A549 (cell line): ENCODE measurements at places on chromosomes 12 and 14.

GRCh38 chr12:72432037-72432604 is 160.0 kb downstream of the TRHDE start:
- no peak for DNase-seq

DNA sequence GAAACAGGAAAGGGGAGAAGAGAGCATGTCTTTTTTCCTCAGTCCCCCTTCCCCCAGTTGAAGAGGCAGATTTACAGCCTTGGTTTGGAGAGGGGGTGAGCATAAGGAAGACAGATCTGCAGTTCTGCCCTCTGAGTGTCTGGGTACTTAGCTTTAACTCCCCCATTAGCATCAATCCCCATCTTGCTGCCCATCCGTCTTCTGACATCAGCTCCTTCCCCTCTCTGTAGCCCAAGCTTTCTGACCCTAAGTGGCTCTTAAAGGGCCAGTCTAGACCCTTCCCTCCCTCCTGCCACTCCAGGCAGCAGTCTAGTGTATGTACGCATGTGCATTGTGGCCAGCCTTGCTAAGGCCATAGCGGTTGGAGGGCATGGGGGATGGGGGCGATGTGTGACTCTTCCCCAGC is 7.3 kb downstream of the GPR84 start:
- DNase-seq, result no peak

GRCh38 chr14:103542605-103543088 is 13.7 kb downstream of the TRMT61A start:
- no peak for DNase-seq

DNA sequence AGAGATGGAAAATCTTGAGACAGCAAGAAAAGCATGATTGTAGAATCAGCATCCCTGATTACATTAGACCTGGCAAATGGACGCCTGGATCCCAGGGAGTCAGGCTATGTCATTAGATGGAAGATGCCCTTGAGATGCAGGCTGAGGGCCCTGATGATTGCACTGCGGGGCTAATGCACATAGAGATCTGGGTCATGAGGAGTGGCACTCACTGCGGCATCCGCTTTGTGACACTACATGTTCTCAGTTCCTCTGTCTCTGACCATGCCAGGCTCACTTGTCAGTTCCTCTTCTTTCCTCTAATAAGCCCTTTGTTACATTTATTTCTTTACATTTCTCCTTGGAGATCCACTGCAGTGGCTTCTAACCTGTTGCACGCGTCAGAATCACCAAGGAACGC is 70.1 kb upstream of the GPATCH2L start:
- DNase-seq, result no peak

GRCh38 chr14:94048691-94049624 is 22.8 kb downstream of the OTUB2 start:
- no peak for DNase-seq

- no peak for DNase-seq
These were observed 154.9 kb downstream of the KIF26A start for GRCh38 chr14:104293231-104293841.
